Cardiac muscle cell (in vitro differentiated cells and primary cell): ENCODE measurements at places on chromosomes 1 and 21. TPM values are rescaled to one million over a fixed set of nuclear protein-coding genes. Genes with fewer than 3 reads are reported as not detected.

DNA sequence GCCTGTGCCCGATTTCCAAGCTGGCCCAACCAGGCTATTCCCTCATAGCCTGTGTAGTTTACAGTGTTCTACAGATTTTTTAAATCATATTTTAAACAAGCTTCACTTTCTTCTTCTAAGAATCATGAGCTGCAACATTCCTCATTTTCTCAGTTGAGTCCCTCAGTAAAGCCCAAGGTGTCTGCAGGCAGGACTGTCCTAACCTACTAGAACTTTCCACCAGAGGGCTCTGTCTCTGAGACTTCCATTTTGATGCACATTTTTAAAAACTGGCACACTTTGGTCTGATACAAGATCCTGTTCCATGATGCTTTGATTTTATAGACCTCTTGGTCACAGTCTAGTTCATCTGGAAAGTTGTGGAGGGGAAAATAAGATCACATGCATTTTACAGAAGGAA, 21.6 kb upstream of the SLAMF6 start:
- no peak for DNase-seq

DNA sequence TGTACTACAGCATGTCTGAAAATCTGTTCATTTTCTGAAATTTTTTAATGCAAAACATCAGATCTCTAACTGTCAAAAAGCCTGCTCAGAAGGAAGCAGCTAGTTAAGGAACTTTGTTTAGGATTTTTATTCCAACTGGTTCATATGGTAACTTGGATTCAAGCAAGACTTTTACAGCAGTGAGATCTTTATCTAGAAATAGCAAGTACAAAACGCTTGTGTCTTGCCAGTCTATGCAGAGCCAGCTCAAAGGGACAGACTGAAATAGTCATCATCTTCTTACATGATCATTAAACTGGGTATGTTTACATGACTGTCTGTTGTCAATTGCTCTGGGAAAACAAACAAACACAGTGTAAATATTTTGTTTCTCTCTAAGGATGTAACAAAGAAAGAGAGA, 37.6 kb downstream of the DDAH1 start:
- no peak for DNase-seq

- peak; percentile 25 for DNase-seq
Observed at GRCh38 chr1:89068291-89068690, 3.3 kb upstream of the GBP1 start.

THEM5 gene
- not detected in 2 replicates for total RNA-seq
